ENCODE measurements at places on chromosomes 13 and 19. TPM values are rescaled to one million over a fixed set of nuclear protein-coding genes. Genes with fewer than 3 reads are reported as not detected.

Gene LHFPL6
- 45.3 TPM for polyA plus RNA-seq

Gene KLK10
- polyA plus RNA-seq: 0.29 TPM

Gene TTYH1
- 7.5 TPM for polyA plus RNA-seq

Gene TICAM1
- 6.2 TPM for polyA plus RNA-seq

Gene NDFIP2
- polyA plus RNA-seq: 60.0 TPM

Gene PCDH9
- 12.8 TPM for polyA plus RNA-seq

Gene ARHGAP45
- polyA plus RNA-seq: 9.6 TPM

Gene IGFL1
- polyA plus RNA-seq: not detected

Gene TMEM238
- polyA plus RNA-seq: 0.83 TPM

Gene PTOV1
- polyA plus RNA-seq: 279 TPM

Gene PODNL1
- 1.3 TPM for polyA plus RNA-seq

Gene LGALS16
- not detected for polyA plus RNA-seq

Gene CPB2
- polyA plus RNA-seq: 0.39 TPM

Gene PGLYRP2
- polyA plus RNA-seq: 0.10 TPM

Gene GNA15
- polyA plus RNA-seq: 1.1 TPM

Gene NKPD1
- 0.10 TPM for polyA plus RNA-seq

Gene DHDH
- 6.9 TPM for polyA plus RNA-seq

Measured in right renal pelvis (tissue), 4 donors.